Activated CD4-positive, alpha-beta T cell treated with anti-CD3 and anti-CD28 coated beads, Interleukin-2, amount 10 ng/mL, durations not matched to agents 24 days and 14 days (primary cell): ENCODE measurements at places on chromosomes 1 and 21. TPM values are rescaled to one million over a fixed set of nuclear protein-coding genes. Genes with fewer than 3 reads are reported as not detected.
A peak's percentile ranks its signal among the peaks of the same experiment; 100 is the strongest.

GRCh38 chr21:31555741-31556191, 103.7 kb upstream of the SOD1 start:
- peaks cover 39% of the 10 kb centered on the region for H3K27me3 ChIP-seq
- H3K36me3 ChIP-seq, result peaks cover 4% of the 10 kb centered on the region
- H3K27ac ChIP-seq, result no peak overlapping the region

DNA sequence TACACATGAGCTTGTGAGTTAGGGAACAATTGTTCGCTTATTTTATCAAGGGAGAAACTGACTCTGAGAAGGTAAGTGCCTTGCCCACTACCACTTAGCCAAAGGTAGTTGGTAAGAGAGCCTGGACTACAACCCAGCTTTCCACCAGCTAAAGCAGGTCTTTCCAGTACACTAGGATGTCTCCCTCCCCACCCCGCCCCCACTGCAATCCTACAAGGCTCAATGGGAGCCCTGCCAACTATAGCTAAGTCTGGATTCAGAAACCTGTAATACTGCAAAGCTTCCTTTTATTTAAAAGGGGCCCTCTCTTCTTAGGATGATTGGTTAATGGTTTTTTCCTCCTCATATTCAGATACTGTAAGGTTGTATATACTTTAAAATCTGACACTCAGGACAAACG, 102.0 kb upstream of the C8B start:
- H3K36me3 ChIP-seq, result no peaks in the 10 kb centered on the region
- H3K4me3 ChIP-seq, result no peak overlapping the region
- H3K27ac ChIP-seq, result no peak overlapping the region
- no peak for DNase-seq
- no peaks in the 10 kb centered on the region for H3K27me3 ChIP-seq

The SEMA4A gene
- 12.1 and 12.7 TPM in 2 replicates for total RNA-seq

- H3K4me1 ChIP-seq, result peaks cover 16% of the 10 kb centered on the region
Observed at GRCh38 chr1:1832820-1833219, 54.5 kb upstream of the NADK start.

The WDR4 gene
- total RNA-seq, result 73.5 and 75.1 TPM in 2 replicates

- H3K27me3 ChIP-seq, result no peaks in the 10 kb centered on the region
- DNase-seq, result no peak
- H3K4me3 ChIP-seq, result no peak overlapping the region
- no peak overlapping the region for H3K27ac ChIP-seq
- H3K36me3 ChIP-seq, result peaks cover 45% of the 10 kb centered on the region
- H3K4me1 ChIP-seq, result peaks cover 5% of the 10 kb centered on the region
Observed at GRCh38 chr1:151885479-151885878, 23.8 kb downstream of the THEM4 start.

GRCh38 chr1:226870026-226870400, 403 bp upstream of the PSEN2 start:
- H3K4me3 ChIP-seq, result peak overlapping the region; percentile 84
- peaks cover 24% of the 10 kb centered on the region for H3K27me3 ChIP-seq
- peaks cover 16% of the 10 kb centered on the region for H3K4me1 ChIP-seq

- H3K27ac ChIP-seq, result peak overlapping the region; percentile 100
- DNase-seq, result peak; percentile 94
- H3K4me3 ChIP-seq, result peak overlapping the region; percentile 84
- no peaks in the 10 kb centered on the region for H3K27me3 ChIP-seq
Observed at GRCh38 chr1:206583707-206584648, 28.3 kb downstream of the EIF2D start.

DNA sequence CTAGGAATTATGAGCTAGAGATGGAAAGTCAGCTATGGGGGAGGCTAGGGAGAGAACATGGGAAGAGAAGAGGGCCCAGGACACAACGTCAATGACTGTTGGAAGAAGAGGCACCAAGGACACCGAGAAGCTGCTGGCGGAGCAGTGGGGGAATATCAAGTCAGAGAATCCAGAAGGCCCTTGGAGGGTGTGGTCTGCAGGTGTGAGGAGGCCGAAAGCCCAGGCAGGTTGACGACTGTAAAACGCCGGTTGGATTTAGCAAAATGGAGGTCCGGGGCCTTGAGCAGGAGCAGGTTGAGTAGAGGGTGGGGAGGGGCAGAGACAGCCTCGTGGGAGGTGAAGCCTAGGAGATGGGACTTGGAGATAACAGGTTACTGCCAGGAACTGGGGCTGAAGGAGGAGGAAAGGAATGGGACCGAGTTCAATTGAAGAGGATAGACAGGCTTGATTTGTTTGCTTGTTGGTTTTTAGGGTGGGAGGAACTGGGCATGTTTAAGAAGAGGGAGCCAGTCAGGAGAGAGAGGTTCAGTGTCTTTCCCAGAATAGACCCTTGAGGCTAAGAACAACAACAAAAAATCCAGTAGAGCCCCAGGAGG, 35.1 kb downstream of the EDN2 start:
- H3K4me3 ChIP-seq, result no peak overlapping the region
- no peaks in the 10 kb centered on the region for H3K36me3 ChIP-seq
- no peak for DNase-seq

GRCh38 chr1:204337583-204337982, 22.1 kb downstream of the PLEKHA6 start:
- peaks cover 14% of the 10 kb centered on the region for H3K27me3 ChIP-seq
- H3K4me1 ChIP-seq, result no peaks in the 10 kb centered on the region
- no peak overlapping the region for H3K4me3 ChIP-seq
- no peak overlapping the region for H3K27ac ChIP-seq
- no peak for DNase-seq
- H3K36me3 ChIP-seq, result no peaks in the 10 kb centered on the region

GRCh38 chr1:112011202-112011601, 21.7 kb upstream of the KCND3 start:
- H3K27me3 ChIP-seq, result no peaks in the 10 kb centered on the region
- H3K4me1 ChIP-seq, result no peaks in the 10 kb centered on the region
- no peak overlapping the region for H3K27ac ChIP-seq
- no peak overlapping the region for H3K4me3 ChIP-seq
- DNase-seq, result no peak
- H3K36me3 ChIP-seq, result no peaks in the 10 kb centered on the region

DNA sequence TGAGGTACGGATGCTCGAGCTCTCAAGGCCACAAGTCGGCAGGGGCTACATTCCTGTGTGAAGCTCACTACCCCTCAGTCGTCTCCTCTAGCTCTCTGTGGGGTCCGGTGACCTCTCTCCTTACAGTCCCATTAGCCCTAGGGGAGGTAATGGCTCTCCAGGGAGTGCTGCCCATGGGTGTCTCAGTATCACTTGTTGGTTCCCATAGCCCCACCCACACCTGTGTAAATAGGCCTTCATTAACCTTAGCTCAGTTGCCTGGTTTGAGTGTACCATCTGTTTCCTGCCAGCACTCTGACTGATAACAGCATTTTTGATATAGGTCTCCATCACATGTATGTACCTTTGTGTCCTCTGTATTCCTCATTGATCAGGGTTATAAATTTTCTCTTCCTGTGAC, 133.2 kb upstream of the KCNJ15 start:
- no peaks in the 10 kb centered on the region for H3K36me3 ChIP-seq
- no peaks in the 10 kb centered on the region for H3K4me1 ChIP-seq
- no peak overlapping the region for H3K4me3 ChIP-seq
- no peak for DNase-seq

DNA sequence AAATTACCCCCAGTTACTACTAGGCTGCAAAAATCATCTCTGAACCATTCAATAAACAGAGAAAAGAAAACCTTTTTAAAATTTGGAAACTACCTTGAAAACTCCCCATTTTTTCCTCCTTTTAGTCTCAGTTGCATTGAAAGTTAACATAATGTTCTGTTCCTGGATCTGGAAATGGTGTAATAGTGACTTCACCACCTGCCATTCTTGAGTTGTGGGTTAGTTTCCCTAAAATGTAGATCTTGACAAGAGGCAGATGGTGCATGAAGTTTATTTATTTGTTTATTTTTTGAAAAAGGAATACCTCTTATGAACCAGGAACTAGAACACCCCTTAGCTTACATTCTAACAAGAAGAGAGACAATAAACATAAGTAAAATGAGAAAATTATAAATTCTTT, 72.8 kb downstream of the ATF6 start:
- H3K27ac ChIP-seq, result no peak overlapping the region
- H3K27me3 ChIP-seq, result no peaks in the 10 kb centered on the region
- no peak for DNase-seq

- H3K36me3 ChIP-seq, result no peaks in the 10 kb centered on the region
- no peak for DNase-seq
- no peaks in the 10 kb centered on the region for H3K27me3 ChIP-seq
- no peak overlapping the region for H3K4me3 ChIP-seq
Observed at GRCh38 chr1:33878392-33878791, 14.5 kb downstream of the HMGB4 start.

DNA sequence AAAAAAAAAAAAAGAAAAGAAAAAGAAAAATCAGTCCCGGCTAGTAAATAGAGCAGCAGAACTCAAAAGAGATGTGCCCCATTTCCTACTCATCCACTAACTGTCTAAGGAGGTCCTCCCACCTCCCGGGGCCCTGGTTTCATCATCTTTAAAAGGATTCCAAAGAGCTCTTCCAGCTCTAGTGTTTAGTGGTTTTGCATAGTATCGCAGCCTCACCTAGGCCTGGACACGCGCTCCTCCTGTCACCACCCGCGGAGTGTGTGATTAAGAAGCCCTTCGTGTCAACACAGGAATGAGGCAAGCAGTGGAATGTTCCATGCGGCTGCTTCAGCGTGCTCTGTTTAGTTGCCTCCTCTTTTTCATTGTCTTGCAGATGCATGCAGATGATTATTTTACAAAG, 49.0 kb downstream of the LBR start:
- H3K4me1 ChIP-seq, result peaks cover 3% of the 10 kb centered on the region
- no peaks in the 10 kb centered on the region for H3K36me3 ChIP-seq
- H3K4me3 ChIP-seq, result no peak overlapping the region
- no peak overlapping the region for H3K27ac ChIP-seq
- H3K27me3 ChIP-seq, result no peaks in the 10 kb centered on the region
- no peak for DNase-seq

DNA sequence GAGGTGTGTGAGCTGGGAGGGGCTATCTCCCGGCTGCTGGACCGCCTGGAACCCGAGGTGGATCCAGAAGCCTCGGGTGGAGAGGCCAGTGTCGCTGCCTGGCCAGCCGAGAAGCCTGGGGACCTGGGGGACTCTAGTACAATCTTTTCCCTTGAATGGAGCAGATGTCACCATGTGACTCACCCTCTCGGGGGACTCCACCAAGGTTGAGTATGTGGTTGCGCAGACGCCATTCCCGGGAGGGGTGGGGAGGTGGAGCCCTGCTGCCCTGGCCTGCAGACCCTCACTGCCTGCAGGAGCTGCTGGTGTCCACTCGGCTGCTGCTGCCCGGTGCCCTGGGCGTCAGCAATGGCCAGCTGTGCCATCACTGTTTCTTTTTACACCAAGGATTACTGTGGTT, 40.3 kb downstream of the TP73 start:
- H3K4me1 ChIP-seq, result no peaks in the 10 kb centered on the region
- H3K4me3 ChIP-seq, result no peak overlapping the region
- no peaks in the 10 kb centered on the region for H3K36me3 ChIP-seq
- H3K27me3 ChIP-seq, result no peaks in the 10 kb centered on the region
- no peak for DNase-seq
- no peak overlapping the region for H3K27ac ChIP-seq

GRCh38 chr1:54112027-54112426, 40.8 kb downstream of the CDCP2 start:
- no peaks in the 10 kb centered on the region for H3K27me3 ChIP-seq
- DNase-seq, result no peak
- no peaks in the 10 kb centered on the region for H3K4me1 ChIP-seq
- no peak overlapping the region for H3K4me3 ChIP-seq
- H3K36me3 ChIP-seq, result no peaks in the 10 kb centered on the region

- peaks cover 26% of the 10 kb centered on the region for H3K27me3 ChIP-seq
- no peak overlapping the region for H3K4me3 ChIP-seq
- no peak overlapping the region for H3K27ac ChIP-seq
- no peaks in the 10 kb centered on the region for H3K36me3 ChIP-seq
Observed at GRCh38 chr1:147218606-147219005, 6.5 kb downstream of the FMO5 start.

- no peak overlapping the region for H3K27ac ChIP-seq
- no peaks in the 10 kb centered on the region for H3K4me1 ChIP-seq
- no peaks in the 10 kb centered on the region for H3K27me3 ChIP-seq
- H3K4me3 ChIP-seq, result no peak overlapping the region
- no peaks in the 10 kb centered on the region for H3K36me3 ChIP-seq
Observed at GRCh38 chr1:11615090-11615489, 39.1 kb downstream of the FBXO2 start.

The LEPR gene
- total RNA-seq, result 1.1 and 1.2 TPM in 2 replicates

The ETV3L gene
- not detected in 2 replicates for total RNA-seq

DNA sequence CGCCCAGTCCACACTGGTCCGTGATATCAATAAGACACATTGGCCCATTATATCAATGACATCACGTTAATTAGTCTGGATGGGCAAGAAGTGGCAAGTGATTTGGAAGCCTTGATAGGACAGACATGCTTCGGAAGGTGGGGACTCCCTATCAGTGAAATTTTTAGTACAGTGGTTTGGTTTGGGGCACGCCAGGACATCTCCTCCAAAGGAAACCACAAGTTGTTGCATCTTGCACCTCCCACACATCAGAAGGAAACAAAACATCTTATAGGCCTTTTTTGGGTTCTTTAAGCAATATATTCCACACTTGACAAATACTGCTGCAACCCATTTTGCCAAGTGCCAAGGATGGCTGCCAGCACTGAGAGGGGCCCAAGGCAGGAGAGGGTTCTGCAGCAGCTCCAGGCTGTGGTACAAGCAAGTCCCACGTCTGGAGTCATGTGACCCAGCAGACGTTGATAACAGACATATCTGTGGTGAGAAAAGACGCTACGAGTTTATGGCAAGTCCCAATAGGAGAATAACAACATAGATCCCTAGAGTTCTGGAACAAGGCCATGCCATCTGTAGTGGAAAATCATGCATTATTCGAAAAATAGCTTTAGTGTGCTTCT, 95.3 kb upstream of the DISP3 start:
- H3K27ac ChIP-seq, result peak overlapping the region; percentile 79
- peaks cover 4% of the 10 kb centered on the region for H3K36me3 ChIP-seq
- DNase-seq, result peak; percentile 64
- H3K27me3 ChIP-seq, result peaks cover 33% of the 10 kb centered on the region
- H3K4me1 ChIP-seq, result peaks cover 16% of the 10 kb centered on the region

The PATJ gene
- 5.0 and 5.1 TPM in 2 replicates for total RNA-seq

GRCh38 chr1:29120947-29121485, 2.7 kb downstream of the TMEM200B start:
- no peak overlapping the region for H3K4me3 ChIP-seq
- peaks cover 8% of the 10 kb centered on the region for H3K4me1 ChIP-seq
- H3K36me3 ChIP-seq, result peaks cover 25% of the 10 kb centered on the region
- no peak overlapping the region for H3K27ac ChIP-seq

- H3K27me3 ChIP-seq, result peaks cover 6% of the 10 kb centered on the region
- H3K27ac ChIP-seq, result no peak overlapping the region
- H3K36me3 ChIP-seq, result no peaks in the 10 kb centered on the region
- H3K4me1 ChIP-seq, result peaks cover 18% of the 10 kb centered on the region
- H3K4me3 ChIP-seq, result no peak overlapping the region
- DNase-seq, result no peak
Observed at GRCh38 chr1:168400139-168400538, 119.5 kb downstream of the TBX19 start.

The PM20D1 gene
- 0.16 and 0.71 TPM in 2 replicates for total RNA-seq
